Smooth muscle cell of trachea (primary cell): ENCODE measurements at places on chromosomes 2 and 18. TPM values are rescaled to one million over a fixed set of nuclear protein-coding genes. Genes with fewer than 3 reads are reported as not detected.

PRKAG3 gene
- 0.15 and 0.50 TPM in 2 replicates for total RNA-seq

SATB2 gene
- 11.3 and 20.2 TPM in 2 replicates for total RNA-seq

ALPP gene
- total RNA-seq = under 0.01 TPM in 1 of 2 replicates, not detected in the other

GALR1 gene
- total RNA-seq = under 0.01 TPM in 1 of 2 replicates, not detected in the other

ANKRD30B gene
- total RNA-seq = 0.15 and 0.50 TPM in 2 replicates

ST6GAL2 gene
- under 0.01 TPM in 2 replicates for total RNA-seq

RAB12 gene
- 60.7 and 62.1 TPM in 2 replicates for total RNA-seq

SLC19A3 gene
- total RNA-seq = 0.17 and 0.29 TPM in 2 replicates

TNFAIP6 gene
- total RNA-seq = 32.4 and 40.9 TPM in 2 replicates

ESCO1 gene
- total RNA-seq = 8.4 and 14.8 TPM in 2 replicates

ANKRD53 gene
- 0.83 and 1.3 TPM in 2 replicates for total RNA-seq
